ENCODE measurements at places on chromosomes 2 and 18.

- DNase-seq, result peak; percentile 26
These were observed 520.1 kb downstream of the ARHGAP15 start for GRCh38 chr2:143649226-143649740.

- DNase-seq, result no peak
These were observed 251.3 kb downstream of the DYSF start for GRCh38 chr2:71704688-71705087.

DNA sequence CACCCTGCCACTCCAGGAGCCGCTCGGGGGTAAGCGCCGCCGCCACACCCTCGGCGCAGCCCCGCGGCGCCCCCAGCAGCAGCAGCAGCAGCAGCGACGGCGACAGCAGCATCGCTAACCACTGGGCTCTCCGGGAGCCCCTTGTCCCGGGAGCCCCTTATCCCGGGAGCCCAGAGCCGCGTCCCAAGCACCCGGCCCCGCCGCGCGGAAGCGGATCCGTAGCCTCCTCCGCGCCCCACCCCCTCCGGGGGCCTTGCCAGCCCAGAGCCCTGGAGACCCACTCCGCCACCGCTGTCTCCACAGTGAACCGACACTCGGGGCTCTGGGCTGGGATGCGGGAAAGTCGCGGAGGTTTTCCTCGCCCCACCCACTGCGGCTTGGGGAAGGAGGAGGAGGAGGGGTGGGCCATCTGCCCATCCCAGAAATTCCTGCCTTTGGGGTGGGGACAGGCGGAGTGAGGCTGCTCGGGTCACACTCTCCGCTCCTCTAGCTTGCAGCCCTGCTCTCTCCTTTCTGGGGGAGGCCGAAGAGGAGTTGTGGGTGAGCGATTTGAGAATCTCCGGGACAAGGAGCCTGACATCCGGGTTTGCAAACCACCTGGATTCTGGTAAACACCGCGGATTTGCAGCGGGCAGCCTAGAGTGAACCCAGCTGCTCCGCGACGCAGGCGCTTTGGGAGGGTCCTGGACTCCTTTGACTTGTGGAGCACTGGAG lies at the start of gene PLA2R1:
Gene PLA2R1, minus strand, starts transcription at position 324 of the 714 bp plus-strand sequence. Its CDS starts 212 bp downstream, at position 112.
- no peak for DNase-seq

DNA sequence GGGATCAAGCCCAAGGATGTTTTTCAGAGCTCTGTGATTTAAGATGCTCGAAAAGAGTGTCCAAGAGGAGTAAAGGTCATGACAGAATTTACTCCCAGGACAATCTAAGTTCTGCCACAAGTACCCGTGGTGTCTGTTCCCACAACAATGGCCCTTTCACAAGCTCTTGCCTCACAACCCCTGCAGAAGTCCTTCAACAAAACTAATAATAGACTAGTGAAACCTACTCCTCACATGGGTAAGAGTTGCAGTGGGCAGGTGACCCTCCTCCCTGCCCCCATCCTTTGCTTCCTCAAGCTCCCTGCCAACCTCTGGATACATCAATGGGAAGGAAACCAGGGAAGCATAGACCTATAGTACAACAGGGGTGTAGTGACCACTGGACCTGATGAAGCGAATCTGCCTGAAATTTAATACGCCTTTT lies 34.9 kb downstream of the PTCD3 start:
- no peak for DNase-seq

- no peak for DNase-seq
These were observed 303.6 kb upstream of the ID2 start for GRCh38 chr2:8378016-8378810.

- DNase-seq, result no peak
These were observed 361.2 kb upstream of the HNRNPA3 start for GRCh38 chr2:176851200-176851888.

GRCh38 chr2:197460649-197461048 lies 7.3 kb downstream of the COQ10B start:
- no peak for DNase-seq

- DNase-seq, result no peak
These were observed 529.1 kb downstream of the ZNF804A start for GRCh38 chr2:185127412-185127811.

- DNase-seq, result no peak
These were observed 134.3 kb downstream of the RDH14 start for GRCh38 chr2:18426174-18426573.

DNA sequence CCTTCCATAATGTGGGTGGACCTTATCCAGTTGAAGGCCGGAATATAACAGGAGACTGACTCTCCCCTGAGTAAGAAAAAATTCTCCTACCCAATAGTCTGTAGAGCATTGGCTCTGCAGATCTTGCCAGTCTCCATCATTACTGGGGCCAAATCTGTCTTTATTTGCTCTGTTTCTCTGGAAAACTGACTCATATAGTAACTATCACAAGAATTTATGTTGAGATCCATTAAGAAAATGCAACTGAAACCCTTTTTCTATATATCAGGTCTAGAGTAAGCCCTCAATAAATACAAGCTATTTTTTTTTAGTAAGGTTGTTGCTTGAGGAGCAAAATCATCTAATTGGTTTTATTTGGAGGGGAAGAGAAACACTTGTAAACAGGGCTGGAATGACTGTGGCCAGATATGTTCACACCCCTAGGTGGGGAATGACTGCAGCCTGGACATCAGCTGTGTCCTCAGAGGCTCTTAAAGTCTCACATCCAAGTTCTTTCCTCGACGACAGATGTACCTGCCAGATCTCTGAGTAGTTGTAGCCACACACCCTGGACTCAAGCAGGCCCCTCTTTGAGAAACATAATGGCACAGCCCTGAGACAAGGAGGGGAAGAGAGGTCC lies 339.7 kb downstream of the TNS1 start:
- DNase-seq, result no peak

DNA sequence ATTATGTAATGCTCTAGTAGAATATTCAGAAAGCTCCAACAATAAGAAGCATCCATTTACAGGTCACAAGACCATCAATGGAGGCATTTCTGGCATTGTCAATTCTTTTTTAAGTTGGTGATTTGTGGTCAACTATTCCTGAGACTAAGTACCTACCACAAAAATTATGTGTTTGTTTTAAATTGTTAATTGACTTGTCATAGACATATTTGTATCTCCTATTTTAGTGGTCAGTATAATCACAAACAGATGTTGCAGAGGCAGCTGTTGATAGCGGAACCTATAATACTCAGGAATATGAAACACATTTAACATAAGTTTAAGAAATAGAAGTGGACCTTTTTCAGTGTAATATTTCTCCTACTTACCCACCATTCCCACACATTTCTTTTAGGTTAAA lies 430.1 kb downstream of the CCDC85A start:
- DNase-seq, result no peak

- DNase-seq, result no peak
These were observed 175.9 kb downstream of the SH3RF3 start for GRCh38 chr2:109304731-109305470.

DNA sequence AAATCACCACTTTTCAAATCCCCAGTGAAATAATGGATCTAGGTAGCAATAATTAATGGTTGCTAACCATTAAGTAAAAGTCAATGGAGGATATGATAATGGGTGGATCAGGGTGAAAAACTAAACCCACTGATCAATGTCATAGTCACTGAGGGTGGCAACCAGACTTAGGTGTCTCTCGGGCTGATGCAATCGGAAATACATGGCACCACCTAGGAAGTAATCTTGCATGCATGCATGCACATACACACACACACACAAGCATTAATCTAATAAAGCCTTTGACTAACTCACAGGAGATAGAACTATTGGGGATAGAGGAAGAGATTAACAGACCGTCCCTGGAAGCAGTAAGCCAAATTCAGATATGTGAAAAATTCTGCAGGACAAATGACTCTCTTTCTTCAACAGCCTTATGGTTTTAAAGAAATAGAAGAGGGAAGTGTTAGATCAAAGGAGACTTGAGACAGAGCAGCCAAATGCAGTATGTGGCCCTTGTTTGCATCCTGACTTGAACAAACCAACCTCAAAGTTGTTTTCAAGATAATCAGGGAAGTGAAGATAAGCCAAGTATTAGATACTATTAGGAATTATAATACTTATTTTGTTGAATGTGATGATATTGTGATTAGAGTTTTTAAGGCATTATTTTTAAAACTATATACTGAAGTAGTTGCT lies 186.0 kb upstream of the RMP24 start:
- DNase-seq, result peak; percentile 82

DNA sequence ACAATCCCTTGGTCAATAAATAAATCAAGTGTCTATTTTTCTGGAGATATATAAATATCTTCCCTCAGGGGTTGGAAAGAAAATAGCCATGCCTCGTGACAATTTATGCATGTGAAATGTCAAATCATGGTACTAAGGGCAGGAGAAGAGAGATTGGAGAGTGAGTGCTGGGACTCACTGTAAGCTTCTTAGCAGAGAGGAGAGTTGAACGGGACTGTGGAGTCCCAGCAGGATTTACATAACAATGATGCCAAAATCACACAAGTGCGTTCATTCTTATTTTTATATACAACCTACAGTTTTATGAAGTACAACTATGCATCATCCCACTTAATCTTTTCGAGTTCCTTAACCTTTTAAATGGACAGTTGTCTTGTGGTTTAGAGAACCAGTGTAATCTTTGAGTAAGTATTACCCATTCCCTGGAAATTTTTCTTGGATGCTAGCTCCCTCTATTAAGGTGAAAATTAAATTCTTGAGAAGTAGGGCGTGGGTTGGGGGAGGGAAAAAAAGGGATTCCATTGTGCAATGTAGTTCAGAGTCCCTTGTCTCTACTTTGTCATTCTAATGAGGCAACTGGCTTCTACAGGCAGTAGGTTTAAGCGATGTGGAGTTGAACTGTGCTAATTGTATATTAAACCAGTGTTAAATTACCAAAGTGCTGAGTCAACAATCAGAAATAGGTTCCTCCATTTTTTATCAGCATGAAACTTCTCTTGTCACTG lies 143.6 kb upstream of the EPHA4 start:
- no peak for DNase-seq

DNA sequence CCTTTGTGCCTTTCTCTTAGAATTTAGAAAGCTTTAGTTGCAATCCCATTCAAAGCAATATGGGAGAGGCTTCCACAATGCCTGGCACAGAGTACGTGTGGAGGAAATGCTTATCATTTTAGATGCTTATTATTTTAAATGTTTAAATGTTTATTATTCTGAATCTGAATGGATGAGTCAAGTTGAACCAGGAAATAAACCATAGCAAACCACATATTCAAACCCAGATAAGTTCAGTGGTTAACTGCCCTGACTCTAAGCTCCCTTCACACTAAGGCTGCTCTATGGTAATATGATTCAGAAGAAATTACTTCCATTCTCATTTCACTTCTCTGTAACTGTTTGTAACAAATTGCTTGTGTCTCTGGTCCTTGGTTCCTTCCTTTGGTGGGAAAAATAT lies 5.2 kb upstream of the PPP4R1 start:
- no peak for DNase-seq

DNA sequence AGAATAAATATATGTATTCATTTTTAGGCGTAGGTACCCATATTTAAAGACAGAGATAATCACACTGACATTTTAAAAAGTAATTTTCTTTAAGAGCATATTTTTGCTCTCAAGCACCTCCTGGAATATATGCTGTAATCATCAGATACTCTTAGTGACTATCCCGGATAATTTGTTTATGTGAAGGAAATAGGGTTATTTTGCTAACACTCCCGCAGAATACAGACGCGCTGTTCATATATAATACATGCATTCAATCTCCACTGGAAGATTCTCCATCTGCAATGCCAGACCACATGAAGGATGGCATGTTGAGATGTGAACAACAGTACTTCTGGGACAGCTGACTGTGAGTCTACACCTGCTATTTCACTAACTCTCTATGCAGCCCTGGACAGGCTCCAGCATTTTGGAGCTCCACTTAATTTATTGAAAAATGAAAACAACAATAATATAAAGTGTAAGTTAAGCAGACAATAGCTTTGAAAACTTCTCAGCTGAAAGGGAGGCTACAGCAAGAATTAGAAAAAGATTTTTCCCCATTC lies 430.6 kb downstream of the TMX3 start:
- no peak for DNase-seq

- no peak for DNase-seq
These were observed 3.8 kb downstream of the EMILIN1 start for GRCh38 chr2:27081984-27082772.

- DNase-seq, result no peak
These were observed 96.2 kb upstream of the CTDP1 start for GRCh38 chr18:79583426-79583825.

- no peak for DNase-seq
These were observed 400.5 kb upstream of the TCF4 start for GRCh38 chr18:55988537-55988936.

DNA sequence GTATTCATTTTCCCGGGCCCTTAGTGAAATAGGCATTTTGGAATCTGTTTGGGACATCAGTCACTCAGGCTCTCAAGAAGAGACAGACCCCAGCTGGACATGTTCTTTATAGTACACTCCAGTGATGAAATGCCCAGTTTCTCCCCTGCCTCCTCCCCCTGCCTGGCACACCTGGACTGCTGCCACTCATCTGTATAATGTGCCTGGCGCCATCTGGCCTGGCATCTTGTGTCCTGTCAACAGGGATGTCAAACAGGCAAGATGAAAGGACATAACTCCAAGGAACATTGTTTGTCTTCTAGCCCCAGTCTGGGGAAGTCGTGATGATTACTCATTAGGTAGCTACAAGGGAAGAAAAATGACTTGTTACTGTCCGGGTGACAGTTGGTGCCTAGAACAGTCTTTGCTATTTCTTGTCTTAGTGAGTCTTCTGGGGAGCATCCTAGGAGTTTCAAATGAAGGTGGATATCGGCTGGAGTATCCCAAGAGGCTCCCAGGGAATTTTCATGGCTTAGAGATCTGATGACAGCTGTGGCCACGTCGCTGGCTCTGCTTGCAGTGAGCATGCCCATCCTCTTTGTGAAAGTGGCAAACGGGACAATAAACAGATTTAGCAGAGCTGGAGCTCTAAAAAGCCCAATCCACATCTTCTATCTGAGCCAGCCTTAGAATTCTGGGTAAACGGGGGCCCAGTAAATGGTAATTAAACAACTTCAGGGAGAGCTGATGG lies 153.6 kb downstream of the ALK start:
- DNase-seq, result no peak

- DNase-seq, result no peak
These were observed 123.2 kb downstream of the EPHA4 start for GRCh38 chr2:221448844-221449390.

DNA sequence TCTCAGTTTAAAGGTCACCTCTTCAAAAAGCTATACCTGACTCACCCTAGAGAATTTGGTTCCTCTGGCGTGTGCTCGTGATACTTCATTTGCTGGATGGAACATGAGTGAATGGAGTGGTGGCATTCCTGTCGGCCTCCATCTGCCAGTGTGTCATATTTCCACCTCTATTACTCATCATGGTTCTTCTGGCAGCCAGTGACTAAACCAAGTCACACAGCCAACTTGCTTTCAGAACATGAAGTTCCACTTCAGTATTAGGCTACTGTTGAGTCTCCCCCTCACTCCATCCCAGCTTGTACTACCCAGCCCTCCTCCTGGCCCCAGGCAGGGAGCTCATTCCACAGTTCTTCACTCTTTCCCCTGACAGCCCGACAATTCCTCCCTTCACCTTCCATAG lies 169.8 kb downstream of the MREG start:
- DNase-seq, result no peak

Measured in Karpas-422 (cell line).